ENCODE measurements at places on chromosomes 7 and 10.

- no peak for DNase-seq
Observed at GRCh38 chr7:27162561-27163287, 2.6 kb downstream of the HOXA9 start.

DNA sequence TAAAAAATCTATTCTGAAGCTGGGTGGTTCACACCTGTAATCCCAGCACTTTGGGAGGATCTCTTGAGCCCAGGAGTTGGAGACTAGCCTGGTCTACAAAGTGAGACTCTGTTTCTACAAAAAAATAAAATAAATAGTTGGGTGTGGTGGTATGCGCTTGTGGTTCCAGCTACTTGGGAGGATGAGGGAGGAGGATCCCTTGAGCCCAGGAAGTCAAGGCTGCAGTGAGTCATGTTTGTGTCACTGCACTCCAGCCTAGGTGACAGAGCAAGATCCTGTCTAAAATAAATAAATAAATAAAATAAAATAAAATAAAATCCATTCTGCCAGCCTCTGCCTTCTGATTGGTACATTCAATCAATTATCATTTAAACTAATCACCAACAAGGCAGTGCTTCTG, 17.5 kb downstream of the ZNF33A start:
- DNase-seq = no peak

DNA sequence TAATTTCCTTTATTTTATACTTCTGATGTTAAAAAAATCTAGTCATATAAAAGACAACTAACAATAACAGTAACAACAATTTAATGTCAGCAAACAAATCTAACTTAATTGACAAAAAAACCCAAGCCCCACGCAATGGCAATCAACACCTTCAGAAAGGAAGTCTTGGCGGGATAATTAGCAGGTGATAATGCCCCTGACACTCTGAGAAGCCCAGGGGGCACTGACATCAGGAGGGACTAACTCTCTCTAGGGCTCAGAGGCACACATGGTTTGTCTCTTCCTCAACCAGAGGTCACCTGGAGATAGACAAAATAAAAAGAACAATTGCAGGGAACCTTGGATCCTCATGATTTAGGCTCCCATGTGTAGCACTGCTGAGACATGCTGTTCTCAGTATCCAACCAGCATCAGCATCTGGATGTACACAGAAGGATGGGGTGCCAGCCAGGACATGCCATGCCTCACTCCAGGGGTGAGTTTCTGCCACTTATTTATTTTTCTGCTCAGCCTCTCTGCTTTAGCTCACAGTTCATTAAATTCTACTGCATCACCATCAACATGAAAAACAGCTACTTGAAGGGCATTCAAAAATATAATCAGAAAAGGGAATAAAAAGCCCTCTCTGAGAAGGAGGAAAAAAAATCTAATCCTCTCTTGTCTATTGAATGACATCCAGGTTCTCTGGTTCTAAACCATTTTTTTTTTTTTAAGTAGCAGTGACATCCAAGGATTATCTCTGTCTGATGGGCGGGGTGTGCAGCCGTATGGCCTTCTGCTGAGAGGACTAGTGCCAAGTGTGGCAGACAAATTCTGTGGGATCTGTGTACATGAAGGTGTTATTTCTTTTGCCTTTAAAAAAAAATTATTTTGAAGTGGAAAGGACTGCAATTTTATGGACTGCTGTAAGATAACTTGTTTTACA, 96.3 kb downstream of the ATXN7L1 start:
- DNase-seq = peak; percentile 78

- no peak for DNase-seq
Observed at GRCh38 chr7:129493555-129493954, 8.8 kb upstream of the SMKR1 start.
